ENCODE measurements at places on chromosomes 7 and 10. TPM values are rescaled to one million over a fixed set of nuclear protein-coding genes. Genes with fewer than 3 reads are reported as not detected.

DNA sequence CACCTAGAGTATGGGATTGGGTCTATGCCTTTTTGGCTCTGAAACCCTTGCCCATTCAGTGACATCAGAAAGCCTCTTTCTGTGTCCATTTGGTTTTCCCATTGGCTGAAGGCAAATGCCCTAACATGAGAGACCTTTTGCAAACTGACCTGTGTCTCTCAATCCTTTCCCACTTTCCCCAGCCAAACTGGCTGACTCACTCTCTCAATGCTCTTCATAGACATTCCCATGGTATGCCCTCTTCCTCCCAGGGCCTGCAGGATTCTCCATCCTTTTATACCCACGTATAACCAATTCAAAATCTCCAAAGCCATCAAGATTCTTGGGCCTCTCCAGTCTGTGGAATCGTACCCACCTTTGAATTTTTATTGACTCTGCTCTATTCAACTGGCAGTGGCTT lies 563.3 kb downstream of the GATA3 start:
- DNase-seq, result no peak

GRCh38 chr10:17001961-17002749 lies 127.5 kb downstream of the CUBN start:
- DNase-seq, result peak; percentile 60

- DNase-seq, result no peak
These were observed 157.9 kb downstream of the PLXDC2 start for GRCh38 chr10:19974138-19974537.

DNA sequence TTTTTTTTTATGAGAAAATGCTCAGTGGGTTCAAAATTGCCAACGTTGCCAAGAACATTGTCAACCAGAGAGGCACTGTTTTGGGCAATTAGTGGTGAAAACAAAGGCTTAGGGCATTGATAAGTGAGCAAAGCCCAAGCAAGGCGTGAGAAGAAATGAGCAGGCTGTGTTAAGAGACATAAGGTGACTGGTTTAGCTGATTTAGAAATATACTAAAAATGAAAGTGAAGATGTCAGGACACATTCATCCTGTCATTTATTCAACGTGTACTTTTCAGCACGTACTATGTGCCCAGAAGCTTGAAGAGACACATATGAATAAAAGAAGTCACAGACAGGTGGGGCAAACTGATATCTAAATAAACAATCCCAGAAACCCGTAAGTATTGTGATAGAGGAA lies 31.8 kb downstream of the AOAH start:
- no peak for DNase-seq

- DNase-seq, result peak; percentile 58
These were observed 104.4 kb upstream of the LRRC4 start for GRCh38 chr7:128135515-128136214.

GRCh38 chr10:89078724-89079672 lies 88.4 kb downstream of the FAS start:
- DNase-seq, result no peak

OR6B1 gene
- not detected for total RNA-seq

DNA sequence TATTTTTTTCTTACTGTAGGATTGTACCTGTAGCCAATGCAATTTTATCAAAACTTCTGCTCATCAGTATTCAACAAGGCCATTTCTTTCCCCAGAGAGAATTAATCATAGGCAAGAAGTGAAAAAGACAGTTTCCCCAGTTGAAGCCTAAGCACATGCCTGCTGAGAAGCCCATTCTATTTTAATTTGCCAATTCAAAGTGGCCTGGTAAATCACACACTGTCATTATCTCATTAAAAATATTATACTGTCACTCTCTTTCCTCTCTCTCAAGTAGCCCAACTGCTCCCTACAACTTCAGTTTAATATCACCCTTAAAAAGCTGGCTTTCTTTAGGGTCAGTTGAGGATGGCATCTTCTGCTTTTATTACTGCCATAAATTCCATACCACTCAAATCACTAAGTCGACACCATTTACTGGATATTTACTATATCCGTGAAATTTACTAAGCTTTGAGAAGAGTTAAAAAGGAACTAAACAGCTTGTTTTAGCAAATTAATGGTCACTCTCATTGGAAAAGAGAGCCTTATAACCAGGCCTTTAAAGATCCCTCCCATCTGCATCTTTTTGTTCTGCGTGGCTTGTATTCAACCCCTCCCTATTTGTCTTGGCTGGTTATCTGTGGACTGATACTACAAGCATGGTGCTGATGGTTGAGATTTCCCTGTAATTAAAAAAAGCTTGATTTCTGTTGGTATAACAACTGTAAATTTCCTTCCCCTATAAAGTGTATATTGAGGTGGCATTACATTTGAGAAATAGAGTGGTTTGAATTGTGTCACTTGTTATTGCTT lies 30.6 kb downstream of the COL28A1 start:
- no peak for DNase-seq

DNA sequence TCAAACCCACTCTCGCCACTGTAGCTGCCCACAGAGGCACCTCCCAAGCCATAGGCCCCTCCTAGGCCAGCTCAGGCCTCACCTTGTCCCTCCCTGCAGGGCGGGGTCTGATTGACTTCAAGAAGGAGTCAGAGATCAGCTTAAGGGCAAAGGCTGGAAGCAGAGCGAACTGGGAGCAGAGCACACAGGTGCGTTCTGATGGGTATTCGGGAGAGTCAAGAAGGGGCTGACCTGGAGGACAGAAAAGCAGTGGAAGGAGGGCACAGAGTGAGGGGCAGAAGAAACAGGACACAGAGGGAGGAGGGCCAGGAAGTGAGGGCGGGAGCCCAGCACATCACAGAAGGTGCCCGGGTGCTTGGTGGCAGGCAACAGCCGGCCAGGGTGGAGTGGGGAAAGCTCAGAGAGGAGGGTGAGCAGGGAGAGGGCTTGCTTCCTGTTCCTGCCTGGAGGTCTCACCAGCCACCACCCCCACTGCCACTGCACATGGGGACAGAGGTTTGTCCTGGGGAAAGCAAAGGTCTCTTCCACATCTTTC lies at the start of gene AOC1:
Gene AOC1 (plus strand): TSS at position 147 of the 535 bp plus-strand sequence. CDS start 3,954 bp downstream, outside the sequence.
- no peak for DNase-seq

DNA sequence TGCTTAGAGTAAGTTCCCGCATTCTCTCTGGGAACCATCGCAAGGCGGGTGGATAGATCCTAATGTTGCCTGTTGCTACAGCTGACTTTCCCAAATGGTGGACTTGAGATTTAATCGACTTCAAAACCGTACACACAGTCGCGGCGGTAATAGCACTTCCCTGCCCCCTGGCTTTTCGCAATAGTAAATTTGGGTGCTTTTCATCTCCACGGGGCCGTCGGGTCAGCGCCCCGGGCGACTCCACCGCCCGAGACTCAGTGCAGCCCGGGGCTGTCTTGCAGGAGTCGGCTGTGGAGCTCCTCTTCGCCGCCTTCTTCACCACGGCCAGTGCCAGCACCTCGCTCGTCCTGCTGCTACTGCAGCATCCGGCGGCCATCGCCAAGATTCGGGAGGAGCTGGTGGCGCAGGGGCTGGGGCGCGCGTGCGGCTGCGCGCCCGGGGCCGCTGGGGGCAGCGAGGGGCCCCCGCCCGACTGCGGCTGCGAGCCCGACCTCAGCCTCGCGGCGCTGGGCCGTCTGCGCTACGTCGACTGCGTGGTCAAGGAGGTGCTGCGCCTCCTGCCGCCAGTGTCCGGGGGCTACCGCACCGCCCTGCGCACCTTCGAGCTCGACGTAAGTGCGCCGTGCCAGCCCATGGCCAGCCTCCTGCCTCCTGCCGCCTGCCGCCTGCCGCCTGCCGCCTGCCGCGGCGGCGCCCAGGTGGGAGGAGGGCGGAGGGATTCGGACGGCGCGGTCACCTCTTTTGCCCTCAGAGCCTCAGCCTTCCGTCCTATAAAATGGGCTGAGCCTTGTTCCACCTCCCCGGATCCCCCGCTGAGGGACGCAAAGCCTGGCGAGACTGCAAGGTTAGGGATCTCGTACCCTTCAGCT lies 5.3 kb downstream of the CYP26C1 start:
- DNase-seq, result no peak

Data from dermis microvascular lymphatic vessel endothelial cell (primary cell).